ENCODE measurements at places on chromosomes 4 and X.

- DNase-seq = no peak
These were observed 1741.0 kb upstream of the PCDH10 start for GRCh38 chr4:131408102-131408501.

- DNase-seq = no peak
These were observed 274.0 kb downstream of the INPP4B start for GRCh38 chr4:142572071-142572470.

DNA sequence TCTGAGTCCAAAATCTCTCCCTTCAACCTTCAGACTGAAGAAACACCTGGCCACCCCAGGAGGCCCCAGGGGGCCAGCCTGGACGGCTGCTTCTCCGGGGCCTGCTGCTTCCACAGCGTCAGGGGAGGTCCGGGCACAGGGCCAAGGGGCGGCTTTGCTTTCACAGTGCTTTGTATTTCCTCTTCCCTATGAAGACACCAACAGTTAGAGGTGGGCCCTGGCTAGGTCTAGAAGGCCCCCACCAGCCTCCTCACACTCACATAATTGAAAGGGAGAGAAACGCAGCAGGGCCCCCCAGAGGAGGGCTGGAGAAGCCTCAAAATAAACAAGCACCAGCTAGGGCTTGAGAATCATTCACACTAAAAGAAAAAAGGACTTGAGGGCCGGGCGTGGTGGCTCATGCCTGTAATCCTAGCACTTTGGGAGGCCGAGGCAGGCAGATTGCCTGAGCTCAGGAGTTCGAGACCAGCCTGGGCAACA is 17.8 kb downstream of the SCD5 start:
- no peak for DNase-seq

GRCh38 chr4:109359040-109359646 is 56.7 kb upstream of the COL25A1 start:
- DNase-seq = no peak

GRCh38 chr4:75168548-75168947 is 235.6 kb downstream of the PARM1 start:
- no peak for DNase-seq

- no peak for DNase-seq
These were observed 208.7 kb upstream of the FTHL17 start for GRCh38 chrX:31280580-31280979.

GRCh38 chr4:70571772-70572171 is 20.3 kb upstream of the AMBN start:
- DNase-seq = no peak

DNA sequence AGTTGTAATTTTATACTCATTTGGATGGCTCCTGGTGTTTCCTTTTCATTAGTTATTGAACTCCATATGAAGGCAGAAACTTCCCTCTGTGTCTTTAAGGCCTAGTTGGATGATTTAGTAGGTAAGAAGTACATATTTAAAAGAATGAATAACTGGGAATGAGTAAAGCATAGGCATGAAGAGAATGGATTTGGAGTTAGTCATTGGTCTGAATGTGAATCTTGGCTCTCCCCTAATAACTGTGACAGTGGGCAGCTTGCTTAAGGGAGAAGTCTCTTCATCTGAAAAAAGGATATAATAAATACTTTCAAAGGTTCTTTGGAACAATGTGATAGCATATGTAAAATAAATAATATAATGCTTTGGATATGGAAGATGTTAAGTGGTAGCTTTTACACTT is 13.2 kb downstream of the SNX25 start:
- no peak for DNase-seq

GRCh38 chr4:128385683-128386304 is 98.2 kb upstream of the PGRMC2 start:
- no peak for DNase-seq

DNA sequence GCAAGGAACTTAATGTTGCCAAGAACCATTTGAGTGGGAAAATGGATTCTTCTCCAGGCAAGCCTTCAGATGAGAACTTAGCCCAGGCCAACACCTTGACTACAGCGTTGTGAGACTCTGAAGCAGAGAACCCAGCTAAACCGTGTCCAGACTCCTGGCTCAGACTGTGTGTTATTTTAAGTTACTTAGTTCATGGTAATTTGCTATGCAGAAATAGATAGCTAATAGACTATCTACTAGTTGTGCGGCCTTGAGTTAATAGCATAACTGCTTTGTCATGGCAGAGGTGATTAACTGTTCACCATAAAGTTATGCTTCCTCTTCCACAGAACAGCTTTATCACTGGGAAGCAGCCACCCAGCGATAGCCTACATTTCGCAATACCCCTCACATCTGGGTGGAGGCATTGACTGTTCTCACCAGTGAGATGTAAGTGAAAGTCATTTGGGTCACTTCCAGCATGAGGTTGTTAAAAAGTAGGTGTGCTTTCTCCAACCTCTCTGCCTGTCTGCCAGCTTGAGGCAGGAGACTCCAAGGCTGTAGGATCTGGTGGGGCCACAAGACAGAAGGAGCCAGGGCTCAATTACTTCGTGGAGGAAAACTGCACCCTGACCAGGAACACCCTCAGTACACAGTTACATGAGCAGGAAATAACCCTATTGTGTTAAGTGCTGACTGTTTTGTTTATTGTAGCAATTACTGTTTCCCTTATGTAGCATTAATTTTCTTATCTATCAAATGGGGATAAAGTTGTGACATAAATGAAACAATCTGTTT is 94.2 kb downstream of the GPAT3 start:
- DNase-seq = no peak

DNA sequence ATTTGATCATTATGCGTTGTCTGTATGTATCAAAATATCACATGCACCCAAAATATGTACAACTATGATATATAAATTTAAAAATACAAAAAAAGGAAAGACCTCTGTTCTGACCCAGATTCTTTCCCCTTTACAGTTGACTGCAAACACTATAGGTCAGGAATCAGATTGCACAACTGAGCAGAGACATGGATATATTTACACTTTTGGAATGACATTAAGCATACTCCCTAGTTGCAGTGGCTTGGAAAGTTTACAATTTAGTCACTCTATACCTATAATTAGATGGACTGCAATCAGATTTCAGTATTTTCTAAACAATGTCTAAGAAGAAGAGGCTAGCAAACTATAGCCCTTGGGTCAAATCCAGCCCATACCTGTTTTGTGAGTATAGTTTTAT is 98.5 kb upstream of the INPP4B start:
- DNase-seq = no peak

DNA sequence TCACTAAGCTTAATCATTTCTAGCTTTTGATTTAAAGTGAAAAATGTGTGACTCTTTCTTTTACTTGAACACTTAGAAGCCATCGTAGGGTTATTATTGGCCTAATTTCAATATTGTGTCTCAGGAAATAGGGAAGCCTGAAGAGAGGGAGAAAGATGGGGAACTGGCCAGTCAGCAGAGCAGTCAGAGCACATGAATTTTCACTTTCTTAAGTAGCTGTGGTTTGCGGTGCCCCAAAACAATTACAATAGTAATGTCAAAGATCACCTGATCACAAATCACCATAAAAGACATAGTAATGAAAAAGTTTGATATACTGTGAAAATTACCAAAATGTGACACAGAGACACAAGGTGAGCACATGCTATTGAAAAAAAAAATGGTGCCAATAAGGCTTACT is 45.5 kb downstream of the CENPC start:
- no peak for DNase-seq

DNA sequence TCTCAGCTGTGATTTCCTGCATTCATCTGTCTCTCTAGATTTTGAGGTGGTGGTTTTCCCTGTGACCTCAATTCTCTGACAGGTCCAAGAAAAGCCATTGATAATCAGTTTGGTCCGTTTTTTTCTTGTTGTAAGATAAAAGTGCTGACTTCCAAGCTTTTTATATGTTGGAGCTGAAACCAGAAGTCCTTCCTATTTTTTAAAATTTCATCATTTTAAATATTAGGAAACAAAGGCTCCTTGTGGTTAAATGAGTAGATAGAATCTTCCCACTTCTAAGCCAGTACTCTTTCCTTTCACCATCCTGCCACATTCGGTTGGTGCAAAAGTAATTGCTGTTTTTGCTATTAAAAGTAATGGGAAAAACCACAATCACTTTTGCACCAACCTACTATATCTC is 18.3 kb downstream of the RNF175 start:
- DNase-seq = no peak

- no peak for DNase-seq
These were observed 70.1 kb downstream of the CHM start for GRCh38 chrX:85977218-85977617.

DNA sequence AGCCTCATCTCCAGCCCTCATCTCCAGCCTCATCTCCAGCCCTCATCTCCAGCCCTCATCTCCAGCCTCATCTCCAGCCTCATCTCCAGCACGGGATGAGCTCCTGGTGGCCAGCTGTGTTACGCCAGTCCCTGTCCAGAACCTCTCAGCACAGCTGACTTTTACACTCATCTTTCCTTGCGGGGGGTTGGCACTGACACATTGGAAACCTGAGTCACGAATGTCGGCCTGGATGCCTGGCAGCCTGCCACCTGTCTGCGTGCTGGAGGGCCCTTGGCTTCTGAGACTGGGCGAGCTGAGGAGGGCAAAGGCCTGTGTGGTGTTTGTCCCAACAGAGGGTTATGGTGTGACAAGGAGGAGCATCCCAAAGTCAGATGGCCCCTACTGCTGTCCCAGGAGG is 66.1 kb upstream of the HGFAC start:
- DNase-seq = no peak

- DNase-seq = no peak
These were observed 36.3 kb downstream of the SH3BGRL start for GRCh38 chrX:81238166-81238565.

DNA sequence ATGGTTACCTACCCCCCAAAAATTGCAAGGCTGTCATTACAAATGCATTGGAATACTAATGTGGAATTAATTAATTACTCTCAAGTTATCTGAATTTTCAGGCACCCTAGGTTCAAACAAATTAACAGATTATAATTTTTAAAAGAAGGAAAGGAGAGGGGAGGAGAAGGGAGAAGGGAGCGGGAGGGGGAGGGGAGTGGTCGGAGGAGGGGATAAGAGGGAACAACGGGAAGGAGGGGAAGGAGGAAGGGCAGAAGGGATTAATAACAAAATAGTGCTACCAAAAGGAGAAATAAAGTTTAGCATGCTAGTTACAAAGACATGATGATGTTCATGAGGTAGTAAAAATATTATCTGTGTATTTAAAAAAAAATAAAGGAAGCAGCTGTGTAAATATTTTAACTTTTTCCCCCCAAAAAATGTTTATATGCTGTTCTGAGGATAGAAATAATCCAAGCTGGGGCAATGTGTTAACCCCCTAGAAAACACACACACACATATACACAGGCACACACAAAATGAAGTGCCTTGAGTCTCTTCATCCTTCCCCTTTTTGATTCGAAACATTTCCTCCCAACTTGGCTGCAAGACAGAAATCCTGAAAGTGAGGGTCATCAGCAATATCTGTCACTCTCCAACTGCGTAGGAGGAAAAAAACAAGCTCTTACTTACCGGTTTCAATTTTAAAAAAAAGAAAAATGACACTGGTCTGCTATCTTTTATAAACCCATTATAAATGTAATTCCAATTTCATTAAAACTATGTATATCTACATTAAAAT is 58.8 kb downstream of the PPP3CA start:
- DNase-seq = no peak

GRCh38 chrX:153944140-153944799 is at the start of gene RENBP:
Gene RENBP, minus strand, starts transcription at chrX:153944643. Its CDS starts 33 bp downstream, at chrX:153944610.
- DNase-seq = no peak

DNA sequence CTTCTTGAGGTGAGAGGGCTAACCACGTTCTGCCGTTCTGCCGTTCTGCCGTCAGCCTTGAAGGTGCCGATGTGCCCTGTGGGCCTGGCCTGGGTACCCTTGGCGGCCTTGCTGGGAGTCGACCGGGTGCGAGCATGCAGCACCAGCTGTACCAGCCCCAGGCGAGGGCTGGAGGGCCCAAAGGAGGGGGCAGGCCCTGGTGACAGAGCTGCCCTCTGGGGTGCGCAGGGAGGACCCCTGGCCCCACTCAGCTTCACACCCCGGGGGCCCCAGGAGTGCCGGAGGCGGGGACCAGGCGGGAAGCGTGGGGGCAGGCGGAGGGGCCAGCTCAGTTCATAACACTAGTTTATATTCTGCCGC is 22.1 kb downstream of the UVSSA start:
- DNase-seq = no peak

DNA sequence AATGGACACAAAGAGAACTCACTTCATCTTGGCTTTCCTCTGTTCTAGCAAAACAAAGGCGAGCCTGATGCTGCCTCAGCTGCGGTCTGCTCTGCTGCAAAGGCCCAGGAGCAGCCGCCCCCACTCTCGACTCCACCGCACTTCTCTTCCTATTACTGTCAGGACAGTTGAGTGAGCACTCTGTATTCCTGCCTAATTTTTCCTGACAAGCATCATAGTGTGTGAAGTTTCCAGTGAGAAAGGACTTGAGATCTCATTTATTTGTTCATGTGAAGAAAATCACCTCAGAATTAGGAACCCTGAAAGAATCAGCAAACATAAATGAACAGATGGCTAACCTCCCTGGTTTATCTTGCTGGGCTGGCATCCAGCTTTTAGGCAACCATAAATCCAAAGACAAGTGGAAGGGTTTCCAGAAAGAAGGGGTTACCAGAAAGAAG is 15.6 kb downstream of the SCARB2 start:
- DNase-seq = no peak

DNA sequence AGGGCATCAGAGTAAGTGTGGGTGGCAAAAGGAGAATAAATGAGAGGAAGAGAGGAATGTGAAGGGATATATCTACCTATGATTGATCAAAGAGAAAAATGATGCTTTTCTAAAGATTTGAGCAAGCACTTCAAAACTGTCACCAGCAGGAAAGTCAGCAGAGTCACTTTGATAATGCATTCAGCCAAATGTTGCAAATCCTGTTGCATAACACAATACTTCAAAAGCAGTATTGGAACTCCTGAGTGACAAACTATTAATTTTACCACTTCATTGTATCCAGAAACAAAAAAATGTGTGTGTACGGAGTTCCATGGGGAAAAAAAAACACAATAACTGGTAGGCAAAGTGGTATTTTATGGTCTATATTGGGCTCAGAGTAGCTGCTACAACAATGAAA is 160.3 kb downstream of the EMCN start:
- DNase-seq = no peak

DNA sequence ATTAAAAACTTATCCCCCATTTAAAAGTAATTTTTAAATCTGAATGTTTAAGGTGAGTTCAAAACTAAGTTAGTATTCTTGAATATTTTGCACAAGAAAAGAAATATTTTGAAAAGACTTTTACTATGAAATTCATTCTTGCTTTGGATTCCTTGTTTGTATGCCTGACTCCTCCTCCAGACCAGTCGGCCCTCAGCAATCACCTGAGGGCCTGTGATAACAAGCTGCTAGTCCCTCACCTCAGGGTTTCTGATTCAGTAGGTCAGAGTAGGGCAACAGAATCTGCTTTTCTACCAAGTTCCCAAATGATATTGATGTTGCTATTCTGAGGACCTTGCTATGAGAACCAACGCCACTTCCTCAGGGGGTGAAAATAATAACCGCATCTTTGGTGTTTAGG is 154.7 kb downstream of the CDS1 start:
- DNase-seq = no peak

GRCh38 chrX:5431823-5432222 is 796.8 kb downstream of the NLGN4X start:
- DNase-seq = no peak

DNA sequence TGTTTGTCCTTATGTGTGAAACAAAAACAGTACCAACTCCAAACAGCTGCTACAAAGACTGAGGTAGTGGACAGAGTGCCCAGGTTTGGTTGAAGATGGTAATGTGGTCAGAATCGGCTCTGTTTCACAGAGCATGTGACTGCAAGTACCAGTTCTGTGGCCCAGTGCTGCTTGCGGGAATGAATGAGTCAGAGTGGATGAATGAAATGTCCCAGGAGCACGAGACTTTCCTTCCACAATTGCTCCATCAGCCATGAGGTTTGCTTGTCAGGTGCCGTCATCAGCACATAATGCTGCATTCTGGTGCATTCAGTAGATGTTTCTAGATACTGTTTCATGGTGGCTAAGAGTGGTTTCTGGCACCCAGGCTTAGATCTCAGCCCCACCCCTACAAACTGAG is 84.2 kb downstream of the GPR143 start:
- DNase-seq = no peak

Data from activated T-cell treated with anti-CD3 and anti-CD28 coated beads for 24 hours (primary cell).